ENCODE measurements at places on chromosomes 12 and 14.

- no peak for DNase-seq
Observed at GRCh38 chr14:26265170-26265685, 332.6 kb downstream of the NOVA1 start.

GRCh38 chr14:30588873-30589272 lies 29.9 kb downstream of the G2E3 start:
- DNase-seq, result no peak

DNA sequence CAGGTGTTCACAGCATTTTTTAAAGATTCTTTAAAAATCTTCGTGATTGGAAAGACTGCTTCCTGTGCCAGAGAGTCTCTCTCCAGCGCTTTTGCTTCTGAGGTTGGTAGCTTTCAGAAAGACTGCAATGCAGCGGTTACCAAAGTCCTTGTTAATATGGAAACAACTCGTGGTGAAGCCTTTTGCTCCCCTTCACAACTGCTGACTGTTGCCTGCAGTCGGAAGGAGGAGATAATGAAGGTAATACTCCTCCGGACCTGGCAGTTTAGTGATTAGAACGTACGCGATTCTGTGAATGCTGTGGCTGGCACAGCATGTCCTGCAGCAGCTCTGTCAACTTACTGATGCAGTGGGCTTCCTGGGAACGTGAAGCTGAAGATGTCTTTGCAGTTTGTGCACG lies 50.9 kb downstream of the TRAF3 start:
- DNase-seq, result peak; percentile 27

GRCh38 chr14:20327005-20327869 lies 5.8 kb downstream of the CCNB1IP1 start:
- DNase-seq, result peak; percentile 59

GRCh38 chr14:106802413-106803364 lies 1276.3 kb downstream of the TMEM121 start:
- no peak for DNase-seq

DNA sequence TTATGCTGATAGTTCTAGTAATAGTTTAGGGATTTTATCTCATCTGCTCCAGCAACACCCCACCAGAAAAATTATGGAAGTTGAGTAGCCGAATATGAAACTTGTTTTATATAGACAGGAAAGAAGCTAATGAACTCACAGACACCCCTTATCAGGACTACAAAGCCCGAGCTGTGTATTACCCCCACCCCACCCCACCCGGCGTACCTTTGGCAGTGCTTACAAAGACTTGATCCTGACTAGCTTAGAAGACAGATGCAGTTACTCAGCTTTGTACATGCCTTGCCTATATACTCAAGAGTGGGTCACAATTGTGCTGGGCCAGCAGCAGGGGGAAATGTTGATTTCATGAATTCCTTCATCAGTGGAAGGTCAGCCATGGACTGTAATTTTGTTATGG lies 22.4 kb downstream of the PROX2 start:
- DNase-seq, result no peak

- DNase-seq, result peak; percentile 83
Observed at GRCh38 chr12:116910645-116911451, at the start of gene FBXW8. TSS of gene FBXW8 (plus strand) at chr12:116910950. CDS start at chr12:116911038, 88 bp downstream.

- DNase-seq, result peak; percentile 83
Observed at GRCh38 chr12:109020796-109021380, at the start of gene SVOP. TSS of gene SVOP (minus strand) at chr12:109021068. CDS start at chr12:109020868, 200 bp downstream.

DNA sequence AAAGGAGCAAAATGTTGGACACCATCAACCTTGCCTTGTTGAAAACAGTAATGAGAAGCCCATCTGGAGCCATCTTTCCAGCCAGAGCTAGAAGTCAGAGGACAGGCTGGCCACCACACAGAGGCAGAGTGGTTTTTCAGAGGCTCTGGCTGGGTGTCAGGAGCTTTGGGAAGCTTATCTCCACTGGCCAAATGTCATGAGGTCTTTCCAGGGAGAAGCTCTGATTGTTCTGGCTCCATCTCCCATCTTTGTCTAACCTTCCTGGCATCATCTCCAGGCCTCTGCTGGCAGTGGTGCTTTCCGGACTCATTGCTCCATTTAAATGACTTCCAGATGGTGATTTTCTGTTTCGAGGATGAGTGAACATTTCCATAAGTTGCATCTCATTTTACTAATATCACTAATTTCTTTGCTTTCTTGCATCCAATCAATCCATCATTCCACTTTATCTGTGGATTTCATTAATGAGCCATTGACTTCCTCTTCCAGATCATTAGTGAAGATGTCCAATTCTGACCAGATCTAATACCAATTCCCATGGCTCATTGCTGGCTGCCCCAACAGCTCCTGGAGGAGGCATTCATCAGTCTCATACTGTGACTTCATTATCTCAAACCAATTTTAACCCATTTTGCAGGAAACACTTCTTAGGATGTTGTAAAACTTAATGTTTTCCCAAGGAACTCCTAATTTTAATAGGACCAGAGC lies 35.3 kb upstream of the TMTC1 start:
- no peak for DNase-seq

- DNase-seq, result no peak
Observed at GRCh38 chr12:18171571-18171970, 81.6 kb upstream of the RERGL start.

- no peak for DNase-seq
Observed at GRCh38 chr14:91031666-91032065, 28.8 kb downstream of the RPS6KA5 start.

DNA sequence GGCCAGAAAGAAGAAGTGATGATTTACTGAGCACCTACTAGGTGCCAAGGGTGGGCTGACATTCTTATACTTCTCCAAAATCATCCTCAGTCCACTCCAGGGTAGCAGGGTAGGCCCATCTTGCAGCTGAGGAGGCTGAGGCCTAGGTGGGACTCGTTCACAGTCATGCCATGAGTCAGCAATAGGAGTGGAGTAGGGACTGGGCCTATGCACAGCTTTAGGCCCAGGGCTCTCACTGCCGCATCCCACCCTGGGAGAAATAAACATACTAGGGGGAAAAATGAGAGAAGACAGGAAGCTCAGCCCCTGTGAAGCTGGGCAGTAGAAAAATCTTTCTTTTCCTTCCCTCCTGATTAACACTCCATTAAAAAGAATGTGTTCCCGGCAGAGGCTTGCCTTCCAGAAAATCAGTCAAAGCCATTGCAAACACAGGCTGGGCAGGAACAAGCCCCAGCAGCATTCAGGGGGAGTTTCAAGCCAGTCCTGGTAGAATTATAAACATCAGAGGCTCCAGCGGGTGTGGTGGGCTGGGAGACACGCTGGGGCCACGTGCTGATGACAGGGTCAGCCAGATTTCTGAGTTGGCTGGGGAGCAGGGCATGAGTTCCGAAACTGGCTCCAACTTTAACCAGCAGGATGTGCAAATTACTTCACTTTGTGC lies 1.8 kb downstream of the HSPB8 start:
- DNase-seq, result no peak
